ENCODE measurements at places on chromosomes 16 and 17.

- DNase-seq, result peak; percentile 81
Measured at GRCh38 chr17:45248132-45248957, 13.5 kb downstream of the SPATA32 start.

GRCh38 chr17:29061036-29061435, 18.1 kb downstream of the PIPOX start:
- DNase-seq, result no peak

DNA sequence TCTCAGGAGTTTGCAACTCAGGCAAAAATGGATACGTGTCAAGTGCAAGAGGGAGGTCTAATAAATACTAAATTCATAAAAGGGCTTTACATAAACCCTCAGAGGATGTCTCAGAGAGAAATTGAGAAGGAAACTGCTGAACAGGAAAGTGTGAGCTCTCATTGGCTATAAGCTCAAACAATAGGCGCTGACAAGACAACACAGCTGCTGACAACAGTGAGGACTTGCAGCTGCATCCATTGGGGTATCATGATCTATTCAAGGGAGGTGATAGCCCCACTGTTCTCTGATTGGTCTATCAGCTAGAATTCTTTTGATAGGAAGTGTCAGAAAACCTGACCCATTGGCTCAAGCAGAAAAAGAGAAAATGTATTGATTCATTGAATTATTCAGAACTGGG, 187.2 kb downstream of the CBLN1 start:
- DNase-seq, result peak; percentile 3

DNA sequence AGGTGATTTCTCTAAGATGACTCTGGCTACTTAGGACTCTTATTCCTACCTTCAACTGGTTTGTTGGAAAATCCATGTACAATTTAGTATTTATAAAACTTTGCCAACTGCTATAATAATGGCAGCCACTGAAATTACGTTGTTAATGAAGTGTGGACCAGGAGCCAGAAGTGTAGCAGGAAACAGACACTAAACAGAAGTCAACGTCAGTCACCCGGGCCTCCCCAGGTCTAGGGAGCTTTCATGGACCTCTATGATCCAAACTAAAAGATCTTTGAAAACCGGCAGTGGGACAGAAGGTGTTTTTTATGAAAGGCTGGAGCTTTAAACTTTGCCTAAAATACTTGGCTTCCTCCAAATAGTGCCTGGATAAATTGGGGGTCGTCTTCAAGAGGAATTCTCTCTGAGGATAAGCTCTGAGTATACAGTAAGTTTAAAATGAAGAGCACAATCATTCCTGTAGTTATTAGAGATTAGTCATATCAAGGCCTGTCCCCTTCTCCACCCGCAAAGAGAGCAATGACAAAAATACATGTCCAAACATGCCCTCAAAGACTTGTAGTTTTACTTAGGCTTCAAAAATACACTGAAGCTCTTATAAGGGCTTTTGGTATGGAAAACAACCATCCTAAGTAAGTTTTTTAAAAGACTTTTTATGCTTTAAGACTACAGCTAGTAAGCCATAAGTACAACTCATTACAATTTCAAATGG, 34.6 kb downstream of the DCUN1D3 start:
- DNase-seq, result no peak

DNA sequence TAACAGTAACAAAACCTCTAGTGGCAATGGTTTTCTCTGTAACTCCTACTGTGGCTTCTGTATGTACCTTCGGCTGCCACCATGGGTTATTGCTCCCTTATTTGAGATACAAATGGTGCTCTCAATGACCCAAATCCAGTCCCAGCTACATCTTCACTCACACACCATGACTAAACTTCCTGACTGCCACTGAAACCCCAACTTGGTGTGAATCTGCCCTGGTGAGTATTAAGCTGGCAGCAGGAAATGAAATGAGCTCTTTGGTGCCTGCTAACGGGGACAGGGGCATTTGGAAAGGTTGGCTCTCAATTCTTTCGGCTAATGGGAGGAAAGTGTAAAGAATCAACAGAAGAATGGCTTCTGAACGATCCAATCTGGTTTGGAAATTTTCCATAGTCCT, 7.5 kb upstream of the SLC35B1 start:
- no peak for DNase-seq

DNA sequence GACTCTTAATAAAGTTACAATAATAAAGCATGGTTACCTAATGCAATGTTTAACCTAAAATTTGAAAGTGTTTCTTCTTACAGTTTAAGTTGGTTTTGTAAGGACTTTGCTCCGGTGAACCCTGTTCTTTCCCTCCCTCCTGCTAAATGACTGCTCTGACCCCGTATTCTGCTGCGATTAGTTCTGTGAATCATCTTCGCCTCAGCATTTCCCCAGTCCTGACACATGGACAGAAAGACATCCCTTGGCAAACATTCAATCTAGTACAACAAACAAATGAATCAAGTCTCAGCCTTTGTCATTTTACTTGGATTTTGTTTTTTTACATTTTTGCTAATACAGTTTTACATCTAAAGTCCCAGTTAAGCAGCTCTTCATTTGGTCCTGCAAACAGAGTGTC, 15.4 kb downstream of the KCNJ2 start:
- no peak for DNase-seq

GRCh38 chr17:40084477-40084876, 15.9 kb downstream of the NR1D1 start:
- DNase-seq, result no peak

- DNase-seq, result no peak
Measured at GRCh38 chr17:8966926-8967325, 1.4 kb upstream of the PIK3R5 start.

DNA sequence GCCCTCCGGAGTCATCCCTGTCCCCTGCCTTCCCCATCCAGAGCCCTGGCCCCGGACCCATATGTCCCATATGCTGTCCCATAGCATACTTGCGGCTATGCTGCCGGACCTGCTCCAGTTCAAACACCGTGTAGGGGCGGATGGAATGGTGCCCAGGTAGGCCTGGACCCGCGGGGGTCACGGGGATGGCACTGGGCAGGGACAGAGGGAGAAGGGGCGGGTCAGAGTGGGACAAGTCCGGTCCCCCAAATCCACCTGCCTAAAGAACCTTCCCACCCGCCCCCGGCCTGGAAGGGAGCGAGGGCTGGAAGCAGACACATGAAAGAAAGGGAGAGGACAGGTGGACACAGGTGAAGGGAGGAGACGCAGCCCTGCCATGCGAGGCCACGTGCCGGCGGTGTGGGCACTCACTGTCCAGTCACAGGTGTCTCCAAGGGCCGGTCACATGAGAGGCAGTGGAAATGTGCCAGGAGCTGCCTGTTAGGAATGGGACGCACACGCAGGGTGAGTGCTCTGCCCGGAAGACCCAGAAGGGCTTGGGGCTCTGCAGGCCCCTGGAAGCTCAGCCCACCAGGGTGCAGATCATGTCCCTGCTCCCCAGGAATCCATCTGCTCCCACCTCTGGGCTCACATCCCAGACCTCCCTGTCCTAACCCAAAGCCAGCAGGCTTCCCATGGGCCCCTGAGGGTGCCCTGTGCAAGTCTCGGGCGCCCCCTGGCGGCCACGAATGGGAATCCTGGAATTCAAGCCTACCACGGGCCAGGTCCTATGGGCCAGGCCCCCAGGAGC, 14.0 kb downstream of the UBALD2 start:
- DNase-seq, result peak; percentile 83

GRCh38 chr16:11215935-11216556, 40.0 kb downstream of the SOCS1 start:
- no peak for DNase-seq

GRCh38 chr16:57756424-57757325, 21.1 kb downstream of the KATNB1 start:
- DNase-seq, result no peak

DNA sequence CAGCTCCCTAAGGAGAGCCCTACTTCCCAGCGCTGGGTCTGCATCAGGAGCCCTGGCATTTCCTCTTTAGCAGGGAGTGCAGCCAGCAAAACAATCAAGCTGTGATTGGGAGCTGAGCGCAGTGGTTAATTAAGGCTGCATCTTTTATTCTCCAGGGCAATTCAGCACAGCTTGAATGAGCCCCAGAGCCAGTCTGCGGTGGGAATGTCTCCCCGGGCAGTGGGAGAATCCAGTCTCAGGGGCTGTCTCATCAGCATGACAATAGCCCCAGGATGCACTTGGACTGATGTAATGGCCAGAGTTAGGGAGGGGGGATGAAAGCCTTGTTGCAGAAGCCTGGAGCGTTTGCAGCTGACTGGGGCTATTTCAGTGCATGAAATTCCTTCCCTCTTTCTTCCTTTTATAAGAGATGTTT, 292.6 kb upstream of the SOX9 start:
- peak; percentile 98 for DNase-seq

DNA sequence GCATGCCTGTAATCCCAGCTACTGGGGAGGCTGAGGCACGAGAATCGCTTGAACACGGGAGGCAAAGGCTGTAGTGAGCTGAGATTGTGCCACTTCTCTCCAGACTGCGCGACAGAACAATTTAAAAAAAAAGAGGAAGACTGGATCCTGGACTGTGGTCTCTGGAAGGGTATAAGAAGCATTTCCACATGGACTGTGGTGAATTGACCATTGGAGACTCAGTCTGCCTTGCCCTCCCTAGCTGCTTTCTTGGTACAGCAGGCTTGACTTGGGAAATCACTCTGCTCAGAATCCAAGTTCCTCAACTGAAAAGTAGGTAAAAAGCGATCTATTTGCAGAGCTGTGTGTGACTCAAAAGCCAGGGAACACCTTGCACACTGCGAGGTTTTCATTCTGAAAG, 1.0 kb upstream of the MGRN1 start:
- DNase-seq, result no peak

DNA sequence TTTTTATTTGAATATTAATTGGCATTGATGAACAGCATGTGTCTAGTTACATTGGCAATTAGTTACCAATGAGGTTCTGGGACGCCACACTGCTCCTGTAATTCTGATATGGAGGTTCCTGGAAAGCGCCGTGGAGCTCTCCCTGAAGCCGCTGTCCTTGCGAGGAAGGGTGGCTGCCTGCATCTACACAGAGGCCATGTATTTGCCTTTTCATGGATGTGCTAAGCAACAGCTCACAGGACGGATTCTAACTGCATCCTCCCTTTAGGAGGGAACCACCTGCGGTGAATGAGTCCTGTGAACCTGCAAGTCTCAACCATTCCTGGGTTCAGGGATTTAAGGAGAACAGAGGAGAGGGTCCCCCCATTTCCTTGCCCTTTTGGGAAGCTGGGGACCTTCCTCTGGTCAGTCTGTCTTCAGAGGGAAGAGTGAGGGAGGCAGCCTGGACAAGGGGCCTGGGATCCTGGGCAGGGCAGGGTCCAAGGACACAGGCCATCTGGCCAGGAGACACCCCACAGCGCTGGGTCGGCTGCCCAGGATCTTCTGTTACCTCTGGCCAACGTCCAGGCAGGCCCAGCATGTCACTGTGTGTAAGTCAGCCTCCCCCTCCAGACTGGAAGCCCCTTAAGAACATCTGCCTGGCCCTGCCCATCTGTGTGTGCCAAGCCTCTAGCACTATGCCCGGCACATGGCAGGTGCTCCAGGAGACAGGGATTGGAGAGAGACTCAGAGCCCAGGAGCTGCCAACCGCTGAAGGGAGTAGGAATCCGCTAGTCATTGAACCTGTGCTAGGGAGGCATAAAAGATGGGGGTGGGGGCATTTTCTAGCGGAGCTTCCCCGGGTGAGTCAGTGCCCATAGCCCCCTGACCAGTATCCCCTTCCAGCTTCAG, 314.1 kb upstream of the TNRC6C start:
- no peak for DNase-seq
